Mucosa of descending colon (tissue), 3 donors: ENCODE measurements at places on chromosomes 4 and X. TPM values are rescaled to one million over a fixed set of nuclear protein-coding genes. Genes with fewer than 3 reads are reported as not detected.

The PPEF1 gene
- 0.24 TPM for total RNA-seq

The PFKFB1 gene
- total RNA-seq = 0.29 TPM

The MAGEA2 gene
- not detected for total RNA-seq

The SMIM10L2A gene
- 0.58 TPM for total RNA-seq

The SUPT20HL2 gene
- not detected for total RNA-seq
